ENCODE measurements at places on chromosomes 5 and 9.

DNA sequence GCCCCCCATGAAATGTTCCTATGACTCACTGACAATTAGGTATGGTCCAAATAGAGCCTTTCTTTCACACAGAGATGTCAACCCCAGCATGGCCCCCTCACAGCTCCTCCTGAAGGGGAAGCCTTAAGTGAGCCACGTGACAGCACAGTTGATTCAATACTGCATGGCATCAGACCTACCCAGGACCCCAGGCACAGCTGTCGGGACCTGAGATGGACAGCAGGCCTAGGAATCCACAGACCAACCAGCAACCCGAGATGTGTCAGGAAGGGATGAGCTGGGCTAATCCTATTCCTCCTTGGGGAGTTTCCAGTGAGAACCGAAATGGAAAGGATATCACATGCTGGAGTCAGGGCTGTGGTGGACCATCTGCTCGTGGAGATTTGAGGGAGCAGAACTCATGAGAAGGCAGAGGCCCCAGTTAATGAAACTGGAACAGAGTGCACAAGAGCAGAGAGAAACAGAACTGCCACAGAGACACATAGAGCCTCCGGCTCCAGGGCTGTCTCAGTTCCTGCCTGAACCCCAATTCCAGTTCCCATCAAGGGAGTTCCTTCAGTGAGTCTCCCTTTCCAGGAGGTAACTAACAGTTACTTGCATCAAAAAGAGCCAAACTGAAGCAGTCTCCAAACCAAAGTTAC, 42.1 kb upstream of the SMIM23 start:
- no peak for DNase-seq

GRCh38 chr5:136768457-136768856, 403.1 kb upstream of the TRPC7 start:
- DNase-seq, result no peak

DNA sequence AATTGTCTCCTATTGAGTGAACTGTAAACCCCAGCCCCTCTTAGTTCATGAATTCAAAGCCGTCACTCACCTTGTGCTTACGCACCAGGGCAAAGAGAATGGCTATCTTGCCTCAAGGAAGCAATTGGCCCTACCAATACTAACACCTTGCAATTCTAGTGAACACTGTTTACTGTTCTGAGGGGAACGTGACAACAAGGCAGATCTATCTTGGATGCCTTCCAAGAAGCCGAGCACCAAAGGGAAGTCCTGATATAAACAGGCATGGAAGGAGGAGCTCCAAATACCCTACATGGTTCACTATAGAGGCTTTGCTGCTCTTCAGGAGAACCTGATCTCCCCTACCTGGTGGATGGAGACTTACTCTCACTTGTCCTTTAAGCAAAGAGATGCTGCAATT, 1.7 kb upstream of the PLPPR1 start:
- DNase-seq, result peak; percentile 3

GRCh38 chr5:16992444-16992843, 56.4 kb upstream of the MYO10 start:
- DNase-seq, result peak; percentile 47

DNA sequence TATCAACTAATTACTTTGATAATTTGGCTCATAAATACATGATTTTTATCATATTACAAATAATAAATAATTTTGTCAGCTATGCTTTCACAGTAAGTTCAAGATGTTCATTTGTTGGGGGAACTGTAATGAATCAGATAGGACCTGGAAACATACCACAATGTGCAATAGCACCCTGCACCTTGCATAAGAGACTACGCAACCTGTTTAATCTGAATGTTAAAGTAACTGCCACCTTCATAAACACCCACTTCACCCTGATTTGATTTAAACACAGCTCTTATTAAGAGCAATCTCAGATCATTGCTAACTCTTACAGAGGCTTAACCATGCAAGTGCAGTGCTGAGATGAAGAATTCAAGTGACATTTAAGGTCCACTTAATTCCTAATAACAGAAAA, 69.1 kb upstream of the GABRA1 start:
- DNase-seq, result no peak

DNA sequence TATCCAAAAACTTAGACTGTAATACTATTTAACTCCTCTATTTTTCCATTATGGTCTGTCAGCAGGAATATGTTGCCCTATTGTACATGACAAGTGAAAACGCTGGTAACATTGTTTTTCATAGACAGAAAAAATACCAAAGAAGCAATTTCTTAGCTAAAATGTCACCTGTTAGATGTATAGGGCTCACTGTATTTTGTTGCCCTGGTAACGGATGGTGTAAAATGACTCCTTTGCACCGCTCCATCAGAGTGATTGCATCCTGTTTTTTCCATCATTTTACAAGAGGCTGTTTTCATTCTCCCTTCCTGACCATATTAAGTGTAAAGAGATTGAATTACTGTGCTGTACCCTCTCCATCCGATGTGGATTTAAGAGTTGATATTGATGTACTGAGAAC, 460.1 kb upstream of the TLE4 start:
- no peak for DNase-seq

GRCh38 chr5:59483971-59484472, 409.5 kb downstream of the PDE4D start:
- no peak for DNase-seq

GRCh38 chr9:85172001-85172978, 502.8 kb downstream of the NTRK2 start:
- no peak for DNase-seq

- DNase-seq, result no peak
Observed at GRCh38 chr5:1723957-1724821, 75.4 kb downstream of the MRPL36 start.

DNA sequence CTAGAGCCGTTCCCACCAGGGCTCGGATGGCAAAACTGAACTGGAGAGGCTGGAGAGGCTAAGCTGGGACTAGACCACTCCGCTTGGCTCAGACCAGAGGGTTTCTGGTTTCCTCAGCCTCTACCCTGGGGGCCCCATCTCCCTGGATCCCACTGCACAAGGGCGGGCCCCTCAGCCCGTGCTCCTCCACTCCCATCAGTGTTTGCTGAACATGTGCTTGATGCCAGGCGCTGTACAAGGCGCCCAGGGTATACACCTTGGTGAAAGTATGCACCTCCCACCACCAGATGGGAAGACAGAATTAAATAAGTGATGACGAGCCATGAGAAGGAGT, 18.0 kb downstream of the GPX3 start:
- no peak for DNase-seq

- no peak for DNase-seq
Observed at GRCh38 chr9:123712399-123712798, 217.5 kb downstream of the DENND1A start.

DNA sequence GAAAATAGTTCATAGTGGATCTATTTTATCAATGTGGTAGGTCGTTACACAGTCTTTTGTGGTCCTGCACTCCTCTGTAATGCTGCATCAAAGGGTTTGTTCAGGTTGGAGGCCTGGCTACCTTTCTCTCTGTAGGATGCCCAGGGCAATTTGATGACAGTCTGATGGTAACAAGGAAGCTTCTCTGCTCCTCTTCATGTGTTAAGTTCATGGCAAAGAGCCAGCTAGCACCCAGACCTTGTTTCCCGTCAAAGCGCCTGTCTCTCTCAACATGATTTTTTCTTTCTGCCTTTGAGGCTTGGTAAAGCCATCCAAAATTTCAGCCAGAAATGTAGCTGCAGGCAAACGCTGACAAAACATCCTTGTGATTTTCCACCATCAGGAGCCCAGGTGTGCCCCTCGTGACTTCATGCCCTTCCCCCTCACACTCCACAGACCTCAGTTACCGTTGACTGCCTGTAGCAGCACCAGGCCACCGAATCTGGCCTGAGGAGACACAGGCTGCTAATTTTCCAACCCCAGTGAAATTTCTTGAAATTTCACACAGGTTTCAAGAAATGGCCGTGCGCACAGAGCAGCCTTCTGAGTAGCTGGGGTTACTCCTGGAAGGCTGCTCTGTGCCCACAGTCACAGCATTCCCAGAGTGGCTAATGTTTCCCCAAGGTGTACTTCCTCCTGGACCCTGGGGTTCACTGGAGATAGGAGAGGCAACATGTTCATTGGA, 292.7 kb downstream of the CWC27 start:
- no peak for DNase-seq

DNA sequence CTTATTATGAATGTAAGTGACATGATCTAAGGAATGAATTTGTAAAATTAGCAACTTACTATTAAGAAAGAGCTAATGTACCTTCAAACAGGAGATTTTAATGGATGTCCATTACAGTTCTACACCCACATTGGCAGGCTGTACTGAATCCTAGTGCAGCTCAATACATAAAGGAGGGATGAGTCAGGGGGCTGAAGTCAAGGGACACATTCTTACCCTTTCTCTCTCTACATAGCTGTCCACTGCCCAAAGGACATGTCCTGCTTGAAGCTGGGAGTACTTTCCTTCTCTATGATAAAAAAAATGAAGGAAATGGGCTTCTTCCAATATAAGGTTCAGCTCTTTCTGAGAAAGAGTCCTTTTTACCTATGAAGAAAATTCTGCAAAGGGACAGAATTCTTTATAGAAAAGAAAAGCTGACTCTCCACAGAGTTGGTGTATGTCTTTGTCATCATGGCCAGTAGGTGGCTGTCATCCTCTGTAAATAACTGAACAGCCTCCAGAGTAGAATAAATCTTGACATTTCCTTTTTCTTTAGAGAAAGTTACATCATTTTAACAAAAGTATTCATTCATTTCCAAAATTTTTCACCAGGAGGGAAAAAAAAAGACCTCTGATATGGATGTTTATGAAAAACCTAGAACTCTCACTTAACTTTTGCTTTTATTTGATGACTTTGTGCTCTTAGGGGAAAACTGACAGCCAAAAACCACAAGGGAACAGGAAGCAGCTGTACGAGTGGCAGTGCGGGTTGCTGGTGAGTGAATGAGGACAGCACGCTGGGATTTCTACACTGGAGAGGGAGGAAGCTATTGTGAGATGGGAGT, 13.1 kb upstream of the IFNA14 start:
- peak; percentile 21 for DNase-seq

- no peak for DNase-seq
Observed at GRCh38 chr5:53333160-53333559, 147.3 kb upstream of the FST start.

GRCh38 chr9:5269249-5269715, 35.2 kb downstream of the RLN2 start:
- DNase-seq, result no peak

- no peak for DNase-seq
Observed at GRCh38 chr9:119795395-119795794, 426.2 kb upstream of the BRINP1 start.

- DNase-seq, result no peak
Observed at GRCh38 chr9:14277244-14277643, 36.7 kb downstream of the NFIB start.

DNA sequence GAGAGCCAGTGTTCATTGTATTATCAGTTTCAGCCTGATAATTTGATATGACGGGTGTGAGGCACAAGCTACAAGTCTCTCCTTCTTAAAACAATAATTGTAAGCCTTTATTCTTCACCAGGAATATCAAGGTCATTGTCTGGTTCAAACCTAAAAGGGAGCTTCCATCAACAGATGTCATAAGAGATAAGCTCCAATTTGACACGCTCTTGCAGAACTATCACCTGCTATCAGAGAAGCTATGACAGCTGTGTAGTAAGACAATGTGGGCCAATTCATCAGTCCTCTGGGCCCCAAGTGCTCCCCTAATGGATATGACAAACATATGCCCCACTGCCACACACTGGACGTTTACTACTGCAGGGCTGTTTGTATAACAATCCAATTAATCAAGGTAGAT, 1010.2 kb upstream of the DMAC1 start:
- no peak for DNase-seq

DNA sequence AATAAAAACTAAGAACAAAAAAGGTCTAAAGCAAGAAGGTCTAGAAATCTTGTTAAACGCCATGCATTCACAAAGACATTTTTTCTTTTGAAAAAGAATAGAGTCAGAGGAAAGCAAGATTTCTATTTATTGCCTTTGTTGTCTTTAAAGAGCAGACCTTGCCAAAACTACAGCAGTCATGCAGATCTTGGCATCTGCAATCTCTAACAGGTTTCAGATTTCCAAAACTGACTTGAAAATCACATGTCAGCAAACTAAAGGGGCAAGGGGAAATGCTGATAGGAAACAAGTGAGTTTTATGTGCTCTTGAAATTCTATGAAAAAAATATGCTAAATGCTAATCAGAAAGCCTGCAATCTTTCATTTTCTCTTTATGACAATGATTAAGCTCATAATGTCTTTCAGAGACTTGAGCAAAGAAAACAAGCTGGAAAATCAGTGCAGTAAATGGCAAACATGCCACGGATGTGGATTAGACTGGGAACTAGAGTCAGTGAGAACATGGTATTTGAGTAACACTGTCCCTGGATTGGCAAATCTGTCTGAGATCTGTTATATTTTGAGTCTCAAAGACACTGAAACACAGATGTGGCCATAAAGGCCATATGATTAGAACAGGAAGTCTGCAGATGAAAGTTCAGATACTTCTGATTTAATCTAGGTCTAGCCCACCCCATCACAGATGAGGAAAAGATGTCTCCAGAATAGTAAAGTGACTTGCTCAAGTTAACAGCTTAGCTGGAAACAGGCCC, 361.4 kb upstream of the RPS23 start:
- no peak for DNase-seq

- DNase-seq, result no peak
Observed at GRCh38 chr9:99253134-99253533, 31.1 kb downstream of the SEC61B start.
